ENCODE measurements at places on chromosomes 2 and 18.

DNA sequence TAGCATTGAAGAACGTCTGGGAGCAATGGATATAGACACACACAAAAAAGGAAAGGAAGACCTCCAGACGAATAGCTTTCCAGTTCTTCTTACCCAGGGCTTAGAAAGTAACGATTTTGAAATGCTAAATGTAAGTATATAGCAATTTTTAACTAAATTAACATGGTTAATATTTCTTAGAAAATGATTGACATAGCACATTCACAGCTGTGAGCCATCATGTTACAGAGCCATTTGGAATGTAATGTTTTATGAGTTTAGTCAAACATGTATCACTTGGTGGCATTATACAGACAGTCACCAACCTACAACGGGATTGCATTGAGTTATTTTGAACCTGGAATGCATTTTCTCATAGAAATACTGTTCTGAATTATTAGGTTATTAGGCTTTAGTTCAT is 35.1 kb downstream of the WDR43 start:
- DNase-seq, result no peak

DNA sequence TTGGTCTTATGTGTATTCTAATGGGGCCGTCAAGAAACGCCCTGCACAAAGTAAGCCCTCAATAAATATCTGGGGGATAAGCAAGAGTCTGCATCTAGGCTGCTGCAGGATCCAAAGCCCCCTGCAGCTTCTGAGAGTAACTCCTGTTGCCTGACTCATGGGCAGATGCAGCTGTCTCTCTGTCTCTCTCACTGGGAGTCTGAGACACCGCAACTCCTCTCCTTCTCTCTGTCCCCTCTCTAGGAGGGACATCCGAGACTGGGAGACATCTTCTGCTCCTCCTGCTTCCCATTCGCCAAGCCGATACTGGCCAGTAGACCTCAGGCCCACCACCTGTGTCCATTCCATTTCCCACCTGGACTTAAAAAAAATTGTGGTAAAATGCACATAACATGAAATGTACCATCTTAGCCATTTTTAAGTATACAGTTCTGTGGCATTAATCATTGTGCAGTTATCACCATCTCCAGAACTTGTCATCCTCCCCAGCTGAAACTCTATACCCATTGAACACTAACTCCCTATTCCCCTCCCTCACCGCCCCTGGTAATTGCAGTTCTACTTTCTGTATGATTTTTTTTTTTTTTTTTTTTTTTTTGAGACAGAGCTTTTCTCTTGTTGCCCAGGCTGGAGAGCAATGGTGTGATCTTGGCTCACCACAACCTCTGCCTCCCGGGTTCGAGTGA is 20.1 kb downstream of the DYSF start:
- no peak for DNase-seq

DNA sequence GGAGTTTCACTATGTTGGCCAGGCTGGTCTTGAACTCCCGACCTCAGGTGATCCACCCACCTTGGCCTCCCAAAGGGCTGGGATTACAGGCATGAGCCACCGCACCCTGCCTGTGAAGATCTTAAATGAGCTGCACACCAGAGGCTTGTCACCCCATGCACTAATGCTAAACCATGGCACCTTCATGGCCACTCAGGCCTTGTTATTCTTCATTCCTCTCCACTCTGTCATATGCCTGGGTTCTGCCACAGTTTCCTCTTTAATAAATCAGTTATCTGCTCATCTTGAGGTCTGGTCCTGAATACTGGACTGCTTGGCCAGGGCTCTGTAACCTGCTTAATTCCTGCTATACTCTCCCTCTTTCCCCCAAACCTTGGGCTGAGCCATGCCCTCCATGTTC is 303.9 kb upstream of the FBXO11 start:
- no peak for DNase-seq

GRCh38 chr2:224517963-224518362 is 67.2 kb downstream of the CUL3 start:
- DNase-seq, result no peak

- no peak for DNase-seq
These were observed 438.0 kb upstream of the CDH20 start for GRCh38 chr18:60895181-60895580.

DNA sequence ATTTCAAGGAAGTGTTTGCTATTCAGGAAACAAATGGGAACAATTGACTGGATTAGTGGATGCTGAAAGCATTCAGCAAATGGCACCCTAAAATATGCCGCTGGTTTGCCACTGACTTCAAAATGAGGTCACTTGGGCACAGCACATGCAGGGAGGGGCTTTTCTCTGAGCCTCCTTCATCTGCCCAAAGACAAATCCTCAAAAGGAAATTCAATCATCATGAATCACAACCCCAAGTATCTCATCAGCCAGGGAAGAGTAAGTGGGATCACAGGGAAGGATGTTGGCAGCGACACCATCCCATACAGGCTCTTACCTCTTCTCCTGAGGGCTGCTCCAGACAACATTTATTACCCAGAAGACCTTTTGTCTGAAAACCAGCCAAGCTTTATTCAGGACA is 14.4 kb upstream of the SP140L start:
- DNase-seq, result no peak

DNA sequence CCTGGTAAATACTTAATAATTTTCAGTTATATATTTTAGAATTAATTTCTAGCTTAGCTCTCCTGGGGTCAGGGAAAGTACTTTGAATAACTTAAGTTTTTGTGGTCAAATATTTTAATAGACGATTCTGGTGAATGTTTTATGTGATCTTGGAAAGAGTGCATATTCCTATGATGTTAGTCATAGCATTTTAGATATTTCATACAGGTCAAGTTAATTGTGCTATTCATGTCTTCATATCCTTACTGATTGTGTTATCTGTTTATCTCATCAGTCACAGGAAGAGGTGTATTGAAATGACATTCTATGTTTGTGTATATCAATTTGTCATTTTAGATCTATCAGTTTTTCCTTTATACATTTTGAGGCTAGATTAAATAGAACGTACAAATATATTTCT is 576.2 kb downstream of the CPS1 start:
- no peak for DNase-seq

GRCh38 chr18:11149441-11150270 is at the start of gene PIEZO2:
TSS of gene PIEZO2 (minus strand) at chr18:11149569. CDS start at chr18:11148588, 981 bp downstream.
- peak; percentile 90 for DNase-seq

GRCh38 chr2:101698844-101699754 is 1.6 kb downstream of the MAP4K4 start:
- DNase-seq, result no peak

DNA sequence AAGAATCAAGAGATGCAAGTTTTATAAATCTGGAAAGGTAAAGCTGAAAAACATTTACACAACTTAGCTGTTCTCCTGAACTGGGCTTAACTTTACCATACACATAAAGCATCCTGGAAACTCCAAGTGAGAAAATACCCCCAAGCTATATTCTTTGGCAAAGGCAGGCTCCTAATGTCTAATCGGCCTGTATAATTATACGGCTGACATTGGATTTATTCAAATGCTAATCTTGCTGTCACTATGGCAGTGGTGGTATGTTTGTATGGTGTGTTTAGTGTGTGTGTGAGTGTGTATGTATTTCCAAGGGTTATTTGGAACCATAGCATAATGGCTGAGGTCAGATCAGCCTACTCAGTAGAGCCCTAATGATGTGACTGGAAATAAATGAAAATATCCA is 1031.8 kb upstream of the ZEB2 start:
- DNase-seq, result no peak

DNA sequence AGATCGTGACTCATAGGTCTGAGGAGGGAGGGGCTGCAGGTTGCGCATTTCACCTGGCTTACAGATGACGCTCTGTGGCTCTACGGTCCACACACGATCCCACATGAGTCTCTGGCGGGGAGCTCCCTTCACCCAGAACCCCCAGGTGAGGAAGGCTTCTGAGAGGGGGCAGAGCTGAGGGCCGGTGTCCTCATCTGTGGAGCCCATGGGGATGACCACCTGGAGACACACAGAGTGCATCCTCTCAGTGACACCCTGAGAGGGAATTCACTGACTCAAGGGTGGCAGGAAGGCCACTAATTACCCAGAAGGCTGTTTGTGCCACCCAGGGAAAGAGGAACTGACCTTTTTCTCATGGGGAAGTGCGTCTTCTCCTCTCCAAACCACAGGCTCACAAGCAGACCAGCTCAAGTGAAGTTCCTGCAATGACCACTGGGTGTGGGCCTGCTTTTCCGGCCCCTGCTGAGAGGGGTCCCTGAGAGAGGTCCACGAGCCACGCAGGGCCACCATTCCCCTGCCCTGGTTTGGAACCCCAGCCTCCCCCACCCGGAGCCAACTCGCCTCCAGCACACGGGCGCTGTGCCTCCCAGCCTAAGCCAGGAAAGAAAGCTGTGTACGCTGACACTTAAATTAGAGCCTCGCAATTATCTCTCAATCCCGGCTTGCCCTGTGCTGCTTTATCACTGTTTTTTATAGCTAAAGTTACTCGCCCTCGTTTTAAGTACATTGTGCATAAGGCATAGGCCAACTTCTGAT is 114.1 kb downstream of the BCL11A start:
- DNase-seq, result no peak

DNA sequence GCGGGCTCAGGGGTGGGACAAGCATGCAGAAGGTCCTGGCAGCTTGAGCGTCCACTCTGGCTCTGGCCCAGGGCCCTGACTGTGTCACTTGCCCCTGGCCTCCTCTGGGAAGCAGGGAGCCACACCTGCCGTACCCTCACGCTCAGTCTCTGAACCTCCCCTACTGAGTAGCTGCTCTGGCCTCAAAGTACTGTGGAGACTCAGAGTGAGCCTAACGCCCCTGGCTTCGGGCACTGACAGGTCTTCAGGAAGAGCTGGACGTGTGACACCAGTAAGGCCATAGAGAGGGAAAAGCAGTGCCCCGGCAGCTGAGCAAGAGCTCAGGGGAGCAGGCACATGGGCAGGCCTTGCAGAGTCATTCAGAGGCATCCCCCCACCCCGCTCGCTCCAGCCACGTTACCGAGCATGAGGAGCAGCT is 73.3 kb downstream of the SFXN5 start:
- peak; percentile 33 for DNase-seq

GRCh38 chr2:167411367-167411766 is 523.1 kb downstream of the XIRP2 start:
- no peak for DNase-seq

DNA sequence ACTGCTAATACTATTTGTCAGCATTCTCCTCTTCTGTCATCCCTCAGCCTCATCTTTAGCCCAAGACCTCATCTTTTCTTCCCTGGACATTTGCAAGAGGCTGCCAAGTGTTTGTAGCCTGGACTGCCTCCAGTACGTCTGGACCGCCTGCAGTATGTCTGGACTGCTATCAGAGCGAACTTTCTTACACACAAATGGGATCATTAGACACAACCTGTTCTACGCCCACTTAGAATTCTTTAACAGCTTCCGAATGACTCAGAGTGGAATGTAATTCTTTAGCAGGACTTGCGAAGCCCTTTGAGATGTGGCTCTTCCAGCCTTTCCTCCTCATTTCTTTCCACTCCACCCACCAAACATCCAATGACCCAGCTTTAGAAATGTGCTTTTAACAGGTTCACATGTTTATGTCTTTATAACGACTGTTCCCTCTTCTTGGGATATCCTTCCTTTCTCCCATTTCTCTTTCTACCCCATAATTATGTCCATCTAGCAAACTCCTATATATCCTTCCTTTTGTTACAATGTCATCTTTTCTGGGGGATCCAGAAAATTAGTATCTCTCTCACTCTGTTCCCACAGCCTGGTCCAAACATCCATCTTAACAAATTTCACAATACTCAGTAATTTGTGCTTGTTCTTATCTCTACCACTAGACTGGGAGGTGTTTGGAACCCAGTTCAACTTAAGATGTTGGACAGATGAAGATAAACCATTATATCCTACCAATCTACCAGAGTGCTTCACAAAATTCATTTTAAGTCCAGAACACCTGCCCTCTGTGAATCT is 171.3 kb upstream of the PGAP1 start:
- DNase-seq, result no peak

- no peak for DNase-seq
These were observed 60.0 kb downstream of the CEP192 start for GRCh38 chr18:13051159-13051558.

DNA sequence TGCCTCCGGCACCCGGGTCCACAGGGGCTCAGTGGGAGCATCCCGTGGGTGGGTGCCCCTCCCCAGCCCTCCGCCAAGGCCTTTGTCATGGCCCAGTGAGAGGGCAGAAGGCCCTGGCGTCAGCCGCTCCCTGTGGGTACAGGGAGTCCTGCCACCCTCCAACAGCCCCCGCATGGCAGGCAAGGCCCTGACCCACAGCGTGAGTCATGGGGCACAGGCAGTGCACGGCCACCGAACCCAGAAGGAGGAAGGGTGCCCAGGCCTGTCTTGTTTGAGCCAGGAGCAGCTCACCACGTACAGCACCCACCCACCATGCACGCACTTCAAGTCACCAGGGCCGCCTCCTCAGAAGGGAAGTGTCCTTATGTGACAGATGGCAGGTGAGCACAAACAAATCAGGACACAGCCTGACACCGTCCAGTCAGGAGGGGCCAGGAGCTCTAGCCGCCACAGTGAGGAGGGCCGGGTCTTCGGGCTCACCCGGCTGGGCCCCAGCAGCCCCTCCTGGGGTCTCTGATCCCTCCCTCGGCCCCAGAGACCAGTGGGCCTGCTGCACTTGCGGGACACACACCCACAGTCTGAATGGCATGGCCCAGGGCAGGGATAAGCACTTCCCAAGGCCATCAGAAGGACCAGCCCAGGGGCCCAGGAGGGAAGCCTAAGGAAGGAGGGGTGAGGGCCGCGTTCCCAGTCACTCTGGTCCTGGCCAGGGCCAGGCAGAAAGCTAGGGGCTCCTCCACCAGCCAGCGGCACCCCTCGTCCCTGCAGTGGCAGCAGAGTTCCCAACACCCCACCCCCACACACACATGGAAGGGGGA is 25.8 kb downstream of the BIN1 start:
- DNase-seq, result no peak

GRCh38 chr18:24447961-24448360 is 12.5 kb upstream of the HRH4 start:
- no peak for DNase-seq

GRCh38 chr2:236533343-236533742 is 36.3 kb upstream of the ACKR3 start:
- DNase-seq, result no peak

DNA sequence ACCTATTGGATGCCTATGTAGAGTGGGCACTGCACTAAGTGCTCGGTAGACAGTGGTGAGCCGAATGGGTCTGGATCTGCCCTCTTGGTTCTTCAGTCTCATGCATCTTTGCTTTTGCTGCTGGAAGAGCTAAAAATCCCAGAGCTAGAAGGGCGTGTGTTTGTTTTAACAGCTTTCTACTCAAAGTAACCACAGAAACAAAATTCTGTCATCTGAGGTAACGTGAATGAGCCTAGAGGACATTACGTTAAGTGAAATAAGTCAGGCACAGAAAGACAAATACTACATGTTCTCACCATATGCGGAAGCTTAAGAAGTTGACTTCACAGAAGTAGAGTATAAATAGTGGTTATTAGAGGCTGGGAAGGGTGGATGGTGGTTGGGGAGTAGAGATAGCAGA is 119.8 kb downstream of the PLB1 start:
- DNase-seq, result no peak

- DNase-seq, result peak; percentile 18
These were observed 183.3 kb downstream of the LDLRAD4 start for GRCh38 chr18:13401826-13402225.

DNA sequence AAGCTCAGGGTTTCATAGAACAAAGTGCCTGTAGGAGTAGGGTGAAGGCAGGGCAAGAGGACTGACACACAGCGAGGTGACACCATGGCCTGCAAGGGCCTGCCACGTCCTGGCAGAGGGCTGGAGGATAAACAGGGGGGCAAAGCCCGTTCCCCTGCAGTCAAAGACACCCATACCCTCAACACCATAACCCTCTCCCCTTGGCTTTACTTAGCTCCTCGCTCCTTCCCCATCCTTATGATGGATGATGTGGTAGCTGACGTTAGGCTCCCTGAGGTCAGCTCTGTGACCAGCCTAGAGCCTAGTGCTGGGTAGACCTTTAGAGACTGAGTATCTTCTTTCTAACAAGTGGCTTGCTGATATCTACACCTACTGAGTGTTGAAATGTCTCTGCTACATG is 683.3 kb upstream of the HS6ST1 start:
- no peak for DNase-seq
